ENCODE measurements at places on chromosomes 1 and 21.
A peak's percentile ranks its signal among the peaks of the same experiment; 100 is the strongest.

- DNase-seq = peak; percentile 30
Observed at GRCh38 chr1:190169311-190170067, 308.2 kb downstream of the BRINP3 start.

GRCh38 chr1:54081306-54082270, 28.2 kb downstream of the TCEANC2 start:
- peak; percentile 78 for DNase-seq

DNA sequence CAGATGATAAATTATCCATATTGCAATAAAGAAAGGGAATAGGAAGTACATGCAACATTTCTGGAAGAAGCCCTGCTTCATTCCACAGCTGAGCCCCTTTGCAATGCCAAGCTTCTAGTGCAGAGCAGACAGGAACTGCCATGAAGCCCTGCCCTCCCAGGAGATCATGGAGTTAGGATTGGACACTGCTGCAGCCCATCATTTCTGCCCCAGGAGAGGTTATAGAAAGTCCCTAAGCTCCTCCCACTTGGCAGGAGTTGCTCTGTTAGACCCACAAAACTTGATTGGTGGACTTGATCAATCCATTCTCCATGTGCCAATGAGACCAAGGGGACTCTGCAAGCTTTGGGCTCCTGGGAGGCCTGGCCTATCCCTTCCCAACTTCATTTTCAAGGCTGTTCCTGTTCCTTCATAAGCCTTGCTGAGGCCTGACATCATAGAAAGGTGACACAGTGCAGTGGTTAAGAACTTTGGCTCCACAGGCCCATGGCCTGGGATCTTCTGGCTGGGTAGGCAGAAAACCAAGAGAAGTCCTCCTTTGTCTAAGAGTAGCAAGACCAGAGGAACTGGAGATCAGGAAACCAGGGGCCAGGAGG, 1.3 kb upstream of the LAPTM5 start:
- DNase-seq = peak; percentile 14

GRCh38 chr21:38244407-38244787, 12.4 kb upstream of the KCNJ15 start:
- DNase-seq = no peak

GRCh38 chr21:37751268-37751975, 164.8 kb downstream of the KCNJ6 start:
- no peak for DNase-seq

DNA sequence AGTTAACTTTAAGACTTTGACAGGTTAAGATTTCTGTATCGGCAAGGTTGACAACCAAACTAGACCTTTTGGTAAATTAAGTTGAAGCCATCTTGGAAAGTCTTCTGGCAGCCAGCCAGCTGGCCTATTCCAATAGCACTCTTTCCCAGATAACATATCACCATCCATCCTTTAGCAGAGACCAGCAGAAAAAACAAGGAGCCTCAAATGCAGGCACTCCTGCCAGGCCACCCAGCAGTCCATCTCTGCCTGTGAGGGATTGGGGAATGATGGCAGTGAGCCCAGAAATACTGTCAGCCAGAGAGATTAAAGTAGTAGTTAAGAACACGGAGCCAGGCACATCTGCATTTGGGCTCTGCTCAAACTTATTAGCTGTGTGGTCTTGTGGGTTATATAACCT, 19.4 kb downstream of the ZBTB40 start:
- DNase-seq = peak; percentile 13

DNA sequence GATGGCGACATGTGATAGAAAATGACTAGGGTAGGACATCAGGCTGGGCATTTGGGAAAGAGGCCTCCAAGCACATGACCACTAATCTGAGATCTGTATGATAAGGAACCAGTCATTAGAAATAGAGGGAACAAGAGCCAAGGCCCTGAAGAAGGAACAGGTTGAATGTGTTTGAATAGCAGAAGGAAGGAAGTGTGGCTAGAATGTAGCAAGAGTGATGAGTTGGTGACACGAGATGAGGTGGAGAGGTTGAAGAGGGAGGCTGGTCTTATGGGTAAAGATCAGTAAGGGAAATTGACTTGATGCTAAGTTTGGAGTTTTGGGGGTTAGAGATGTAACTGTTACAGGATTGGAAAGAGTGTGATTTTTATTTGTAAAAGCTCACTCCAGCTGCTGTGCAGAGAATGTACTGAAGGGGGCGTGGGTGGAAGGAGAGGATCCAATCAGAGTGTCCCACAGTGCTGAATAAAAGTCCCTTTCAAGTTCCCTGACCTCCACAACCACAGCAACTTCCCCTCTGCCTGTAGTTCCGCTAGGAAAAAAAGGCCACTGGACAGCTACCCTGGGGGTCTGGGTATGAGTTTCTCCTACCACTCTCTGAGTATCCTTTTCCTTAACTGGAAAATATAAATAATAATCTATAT, 295.0 kb downstream of the OMA1 start:
- DNase-seq = peak; percentile 3

- no peak for DNase-seq
Observed at GRCh38 chr1:161222175-161223019, 1.0 kb downstream of the APOA2 start.

DNA sequence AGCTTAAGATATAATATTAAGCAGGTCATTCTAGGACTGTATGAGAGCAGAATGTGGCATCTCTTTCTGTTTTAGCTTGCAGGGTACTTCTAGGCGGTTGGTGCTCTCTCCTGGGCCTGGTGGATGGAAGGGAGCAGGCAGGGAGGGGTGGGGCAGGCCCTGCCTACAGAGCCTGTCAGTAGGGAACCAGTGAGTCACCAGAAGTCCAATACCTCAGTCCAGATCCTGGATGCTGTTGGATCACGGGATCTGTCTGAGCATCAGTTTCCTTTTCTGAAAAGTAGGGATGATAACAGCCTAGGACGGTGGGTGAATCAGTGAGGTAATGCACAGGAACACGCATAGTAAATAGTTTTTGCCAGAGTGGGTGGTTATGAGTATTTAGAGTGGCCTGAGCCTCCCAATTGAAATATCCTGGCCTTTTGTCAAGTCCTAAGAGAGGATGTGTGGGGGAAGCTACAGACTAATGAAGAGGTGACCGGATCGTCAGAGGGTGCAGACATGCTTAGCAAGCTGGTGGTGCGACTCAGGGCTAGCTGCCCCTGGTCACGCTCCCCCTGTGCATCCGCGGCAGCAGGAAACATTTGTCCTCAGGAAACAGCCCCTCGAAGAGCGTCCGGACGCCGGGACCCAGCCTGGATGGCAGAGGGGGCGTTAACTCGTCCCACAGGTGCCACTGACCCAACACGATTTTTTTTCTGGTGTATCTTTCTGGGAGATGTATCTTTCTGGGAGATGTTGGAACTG, 23.9 kb downstream of the NAV1 start:
- no peak for DNase-seq

All from NCI-H69 (cell line).